ENCODE measurements at places on chromosomes 3 and 15. TPM values are rescaled to one million over a fixed set of nuclear protein-coding genes. Genes with fewer than 3 reads are reported as not detected.

PCNP gene
- total RNA-seq: 133 TPM

SPATA12 gene
- total RNA-seq: 0.08 TPM

GASK1A gene
- total RNA-seq: 2.1 TPM

ZKSCAN7 gene
- 9.9 TPM for total RNA-seq

PIERCE2 gene
- total RNA-seq: 2.6 TPM

ALDH1A2 gene
- 5.3 TPM for total RNA-seq

C2CD4A gene
- 0.13 TPM for total RNA-seq

SETD2 gene
- total RNA-seq: 34.4 TPM

ISG20 gene
- 13.3 TPM for total RNA-seq

DNA sequence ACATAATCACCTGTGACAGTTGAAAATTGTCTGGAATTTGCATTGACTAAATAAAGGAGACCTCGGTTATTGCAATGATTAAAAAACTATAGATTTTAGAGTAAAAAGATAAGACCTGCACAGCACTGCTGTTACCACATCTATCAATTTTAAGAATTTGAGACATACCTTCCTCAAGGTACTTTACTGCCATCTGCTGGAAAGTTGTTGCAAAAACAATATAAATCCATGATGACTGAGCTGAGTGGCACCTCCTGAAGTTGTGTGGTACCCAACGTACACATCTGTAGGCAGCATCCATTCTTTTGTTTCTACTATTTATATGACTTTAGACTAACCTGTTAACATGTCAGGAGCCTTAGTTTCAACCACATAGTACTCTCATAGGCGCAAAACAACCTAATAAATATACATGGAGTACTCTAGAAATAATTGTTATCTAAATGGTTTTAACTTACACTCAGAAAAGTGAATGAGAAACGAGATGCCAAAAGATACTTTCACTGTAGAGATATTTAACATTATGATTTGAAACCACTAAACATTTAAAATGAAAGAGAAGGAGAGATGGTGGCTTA lies 106.7 kb downstream of the GHSR start:
- no peaks in the 10 kb centered on the region for H3K36me3 ChIP-seq
- DNase-seq: peak; percentile 76
- no peak overlapping the region for H3K4me3 ChIP-seq
- H3K27ac ChIP-seq: no peak overlapping the region
- no peaks in the 10 kb centered on the region for H3K27me3 ChIP-seq
- H3K4me1 ChIP-seq: no peaks in the 10 kb centered on the region

DNA sequence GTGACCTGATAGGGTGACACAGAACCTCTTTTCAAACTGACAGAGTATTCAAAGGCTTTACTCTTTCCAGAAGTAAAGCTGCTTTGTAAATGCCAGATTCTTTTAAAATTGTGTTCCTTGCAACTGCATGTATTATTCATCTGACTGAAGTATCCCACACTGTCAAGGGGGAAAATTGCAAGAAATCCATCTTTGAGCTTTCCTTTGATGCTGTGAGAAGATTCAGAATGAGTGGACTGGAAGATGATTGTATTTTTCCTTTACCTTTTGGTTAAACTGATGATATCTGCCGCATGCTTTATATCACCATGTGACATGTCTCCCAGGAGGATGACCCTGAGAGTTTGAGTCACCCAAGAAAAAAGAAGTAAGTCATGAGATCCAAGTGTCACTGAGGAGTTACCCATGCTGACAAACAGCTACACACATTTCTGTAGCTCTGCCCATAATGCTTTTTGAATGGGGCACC lies 250.8 kb upstream of the CBLB start:
- H3K4me3 ChIP-seq: no peak overlapping the region
- no peaks in the 10 kb centered on the region for H3K4me1 ChIP-seq
- H3K27ac ChIP-seq: no peak overlapping the region

DNA sequence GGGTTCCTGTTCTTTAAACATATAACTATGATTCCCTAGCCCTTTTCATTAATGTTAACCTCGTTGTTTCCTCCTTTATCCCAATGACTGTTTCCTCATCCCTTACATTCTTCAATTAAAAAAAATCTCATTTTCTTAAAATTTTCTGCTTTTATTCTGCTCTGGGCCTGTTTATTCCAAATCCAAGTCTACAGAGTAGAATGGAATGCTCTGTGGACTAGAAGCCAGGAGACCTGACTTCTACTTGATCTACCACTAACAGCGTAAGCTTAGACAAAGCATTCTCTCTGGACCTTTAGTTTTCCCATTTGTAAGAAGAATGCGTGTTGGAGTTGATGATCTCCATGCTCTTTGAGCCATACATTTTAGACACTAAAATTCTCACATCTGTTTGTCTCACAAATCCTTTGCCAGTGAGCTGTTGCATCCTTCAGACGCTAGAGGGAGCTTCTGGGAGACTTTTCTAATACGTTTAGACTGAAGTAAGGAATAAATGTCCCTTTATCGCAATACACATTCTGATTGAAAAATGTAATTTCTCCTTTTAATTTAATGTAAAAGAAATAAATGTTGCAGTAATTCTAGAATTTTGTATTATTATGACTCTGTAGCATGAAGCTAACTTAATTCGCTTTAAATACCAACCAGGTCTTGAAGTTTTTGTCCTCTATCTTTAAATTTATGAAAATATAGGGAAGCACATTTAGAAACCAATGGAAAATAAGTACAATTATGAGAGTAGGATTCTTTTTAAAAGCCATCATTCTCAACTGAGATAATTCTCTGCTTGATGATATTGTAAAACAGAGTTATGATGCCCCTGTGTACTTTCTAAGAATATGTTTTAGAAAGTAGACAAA lies 21.7 kb upstream of the GMNC start:
- no peaks in the 10 kb centered on the region for H3K36me3 ChIP-seq
- peak; percentile 79 for DNase-seq
- no peaks in the 10 kb centered on the region for H3K27me3 ChIP-seq
- no peak overlapping the region for H3K4me3 ChIP-seq

- H3K4me3 ChIP-seq: no peak overlapping the region
- no peaks in the 10 kb centered on the region for H3K27me3 ChIP-seq
- no peak for DNase-seq
- H3K27ac ChIP-seq: no peak overlapping the region
Observed at GRCh38 chr15:80834402-80834801, 55.2 kb downstream of the CEMIP start.

- no peaks in the 10 kb centered on the region for H3K27me3 ChIP-seq
- DNase-seq: peak; percentile 53
- H3K27ac ChIP-seq: no peak overlapping the region
- H3K36me3 ChIP-seq: no peaks in the 10 kb centered on the region
- no peaks in the 10 kb centered on the region for H3K4me1 ChIP-seq
- H3K4me3 ChIP-seq: no peak overlapping the region
Observed at GRCh38 chr3:61381745-61382392, 130.6 kb upstream of the FHIT start.

DNA sequence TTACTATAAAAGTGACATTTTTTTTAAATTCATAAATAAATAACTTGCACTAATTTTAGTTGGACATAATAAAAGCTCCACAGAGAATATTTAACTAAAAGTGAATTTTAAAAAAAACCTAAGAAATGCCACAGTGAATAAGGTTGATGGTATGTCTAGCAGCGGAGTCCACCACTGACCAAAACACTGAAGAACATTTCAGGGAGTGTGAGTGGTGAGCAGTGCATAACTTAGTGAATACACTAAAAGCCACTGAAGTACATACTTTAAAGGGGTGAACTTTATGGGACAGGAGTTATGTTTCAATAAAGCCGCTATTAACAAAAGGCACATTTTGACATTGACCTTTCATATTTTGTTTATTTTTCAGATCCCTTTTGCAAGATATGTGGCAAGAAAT lies 32.3 kb downstream of the SRP14 start:
- no peak overlapping the region for H3K4me3 ChIP-seq
- H3K4me1 ChIP-seq: peaks cover 8% of the 10 kb centered on the region
- peaks cover 3% of the 10 kb centered on the region for H3K36me3 ChIP-seq
- no peak for DNase-seq
- no peak overlapping the region for H3K27ac ChIP-seq

- H3K4me3 ChIP-seq: no peak overlapping the region
- no peak for DNase-seq
- H3K4me1 ChIP-seq: no peaks in the 10 kb centered on the region
- no peaks in the 10 kb centered on the region for H3K36me3 ChIP-seq
- H3K27ac ChIP-seq: no peak overlapping the region
Observed at GRCh38 chr3:130779486-130779885, 32.9 kb upstream of the PIK3R4 start.

DNA sequence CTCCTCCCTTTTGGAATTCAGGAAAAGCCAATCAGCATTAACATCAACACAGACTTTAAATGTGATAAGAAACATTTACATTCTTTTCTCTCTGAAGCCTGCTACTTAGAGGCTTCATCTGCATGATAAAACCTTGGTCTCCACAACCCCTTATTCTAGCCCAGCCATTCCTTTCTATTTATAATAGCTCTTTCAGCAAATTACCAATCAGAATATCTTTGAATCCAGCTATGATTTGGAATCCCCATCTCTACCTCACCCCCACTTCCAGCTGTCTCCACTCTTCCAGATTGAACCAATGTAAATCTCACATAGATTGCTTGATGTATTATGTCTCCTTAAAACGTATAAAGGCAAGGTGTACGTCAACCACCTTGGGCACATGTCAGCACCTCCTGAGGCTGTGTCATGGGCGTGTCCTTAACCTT lies 139.7 kb downstream of the TUSC7 start:
- no peaks in the 10 kb centered on the region for H3K36me3 ChIP-seq
- no peaks in the 10 kb centered on the region for H3K27me3 ChIP-seq
- H3K27ac ChIP-seq: no peak overlapping the region
- no peak overlapping the region for H3K4me3 ChIP-seq
- DNase-seq: no peak

- H3K4me1 ChIP-seq: peaks cover 49% of the 10 kb centered on the region
- no peaks in the 10 kb centered on the region for H3K36me3 ChIP-seq
- DNase-seq: no peak
- H3K27ac ChIP-seq: no peak overlapping the region
- no peak overlapping the region for H3K4me3 ChIP-seq
Observed at GRCh38 chr3:50318615-50319014, 3.9 kb downstream of the HYAL2 start.

DNA sequence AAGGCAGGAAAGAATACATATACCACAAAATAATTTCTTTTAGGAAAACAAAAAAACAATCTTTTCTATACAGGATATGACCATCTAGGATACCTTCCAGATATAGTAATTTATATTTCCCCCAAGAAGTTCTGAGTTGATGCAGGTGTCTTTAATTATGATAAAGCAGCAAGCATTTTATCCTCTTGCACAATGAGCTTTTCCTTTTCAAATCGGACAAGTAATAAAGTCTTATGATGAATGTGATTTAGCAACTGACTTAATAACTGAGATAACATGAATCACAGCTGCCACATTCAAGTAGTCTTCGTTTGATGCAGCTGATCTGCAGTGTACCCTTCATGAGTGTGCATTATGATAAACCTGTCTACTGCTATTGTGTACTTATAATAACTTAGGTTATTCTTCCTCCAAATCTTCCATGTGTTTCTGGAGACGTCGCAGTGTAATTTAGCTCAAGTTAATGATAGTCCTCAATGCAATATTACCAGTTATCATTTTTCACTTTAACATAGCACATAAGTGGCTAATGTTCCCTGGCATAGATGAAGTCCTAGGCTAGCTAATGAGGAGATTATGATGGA lies 260.3 kb upstream of the MRPL3 start:
- H3K27ac ChIP-seq: no peak overlapping the region
- H3K4me1 ChIP-seq: no peaks in the 10 kb centered on the region
- peaks cover 4% of the 10 kb centered on the region for H3K27me3 ChIP-seq
- H3K36me3 ChIP-seq: no peaks in the 10 kb centered on the region
- DNase-seq: no peak

GRCh38 chr3:50815844-50816243 lies 141.1 kb downstream of the DOCK3 start:
- no peak overlapping the region for H3K4me3 ChIP-seq
- no peaks in the 10 kb centered on the region for H3K36me3 ChIP-seq

DNA sequence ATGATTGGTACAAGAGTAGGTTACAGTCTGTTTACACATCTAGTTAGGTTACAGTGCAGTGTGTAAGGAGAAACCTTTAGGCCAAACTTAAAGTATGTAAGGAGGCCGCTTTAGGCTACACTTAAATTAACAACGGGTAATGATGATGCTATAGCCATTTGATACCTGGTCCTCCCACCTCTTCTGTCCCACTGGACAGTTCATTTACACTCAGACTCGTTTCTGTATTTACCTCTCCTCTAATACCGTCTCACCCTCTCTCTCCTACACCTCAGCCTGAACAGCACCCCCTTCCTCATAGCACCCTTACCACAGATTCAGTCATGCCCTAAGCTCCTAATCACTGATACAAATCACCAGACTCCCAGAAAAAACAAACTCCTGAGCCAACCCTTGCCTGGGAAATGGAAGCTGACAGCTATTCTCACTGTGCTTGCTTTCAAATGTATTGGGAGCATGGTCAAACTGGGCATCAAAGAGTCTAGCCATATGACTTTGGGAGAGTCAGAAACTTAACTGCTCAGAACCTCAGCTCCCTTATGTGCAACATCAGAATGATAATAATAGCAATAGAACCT lies 241.3 kb upstream of the SETMAR start:
- no peak for DNase-seq
- H3K4me1 ChIP-seq: no peaks in the 10 kb centered on the region
- no peak overlapping the region for H3K27ac ChIP-seq

DNA sequence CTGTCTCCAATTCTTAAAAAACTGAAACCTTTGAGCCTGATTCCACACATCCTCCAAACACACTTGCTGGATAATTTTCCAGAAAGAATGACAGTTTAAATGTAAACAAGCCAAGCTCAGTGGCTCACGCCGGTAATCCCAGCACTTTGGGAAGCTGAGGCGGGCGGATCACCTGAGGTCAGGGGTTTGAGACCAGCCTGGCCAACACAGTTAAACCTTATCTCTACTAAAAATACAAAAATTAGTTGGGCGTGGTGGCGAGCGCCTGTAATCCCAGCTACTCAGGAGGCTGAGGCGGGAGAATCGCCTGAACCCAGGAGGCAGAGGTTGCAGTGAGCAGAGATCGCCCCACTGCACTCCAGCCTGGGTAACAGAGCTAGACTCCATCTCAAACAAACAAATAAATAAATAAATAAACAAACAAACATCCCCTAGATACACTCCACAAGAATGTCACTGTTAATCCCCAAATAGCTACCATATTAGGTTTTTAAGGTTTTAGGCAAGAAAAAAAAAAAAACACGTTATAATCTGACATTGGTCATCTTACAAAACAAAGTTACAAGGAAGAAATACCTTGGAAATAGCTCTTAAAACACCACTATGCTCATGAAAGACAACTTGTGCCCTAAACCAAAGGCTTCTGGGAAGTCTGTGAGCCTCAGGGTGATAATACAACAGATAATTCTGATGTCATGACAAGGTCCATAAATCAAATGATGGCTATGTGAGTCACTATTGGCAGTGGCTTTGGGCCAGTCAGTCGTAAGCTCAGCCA lies 13.2 kb downstream of the TNIK start:
- no peak overlapping the region for H3K27ac ChIP-seq
- H3K4me3 ChIP-seq: no peak overlapping the region
- H3K36me3 ChIP-seq: no peaks in the 10 kb centered on the region

DNA sequence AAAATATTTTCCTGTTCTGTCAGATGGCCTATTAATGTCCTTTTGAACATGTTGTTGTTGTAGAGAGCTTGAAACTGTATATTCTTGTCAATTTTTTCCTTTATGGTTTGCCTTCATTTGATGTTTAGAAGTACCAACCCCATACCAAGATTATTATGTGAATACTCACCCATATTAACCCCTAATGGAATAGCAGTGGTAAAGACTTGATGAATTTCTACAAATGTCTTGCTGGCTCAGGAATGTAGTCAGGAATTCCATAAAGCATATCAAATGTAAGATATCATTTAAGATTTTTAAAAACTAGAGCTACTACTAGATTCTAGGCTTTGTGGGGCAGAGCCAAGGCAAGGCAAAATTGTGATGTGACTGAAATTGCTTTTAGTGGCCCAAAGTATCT lies 30.0 kb downstream of the MYO5A start:
- no peaks in the 10 kb centered on the region for H3K36me3 ChIP-seq
- no peaks in the 10 kb centered on the region for H3K27me3 ChIP-seq
- DNase-seq: no peak
- H3K4me1 ChIP-seq: no peaks in the 10 kb centered on the region
- no peak overlapping the region for H3K4me3 ChIP-seq

Measured in hepatocyte (in vitro differentiated cells).